ENCODE measurements at places on chromosomes 12 and 14. TPM values are rescaled to one million over a fixed set of nuclear protein-coding genes. Genes with fewer than 3 reads are reported as not detected.

CLEC4C gene
- not detected for total RNA-seq

LALBA gene
- not detected for total RNA-seq

TGM1 gene
- total RNA-seq: 0.21 TPM

SDS gene
- total RNA-seq: 0.66 TPM

PPP4R4 gene
- 3.0 TPM for total RNA-seq

DHH gene
- total RNA-seq: not detected

TMEM63C gene
- total RNA-seq: 2.1 TPM

WDR20 gene
- total RNA-seq: 16.5 TPM

LPCAT3 gene
- 16.9 TPM for total RNA-seq

HSPA2 gene
- 21.4 TPM for total RNA-seq

INF2 gene
- total RNA-seq: 78.6 TPM

IAPP gene
- not detected for total RNA-seq

SCN8A gene
- 3.9 TPM for total RNA-seq

AVPR1A gene
- not detected for total RNA-seq

KLHL33 gene
- total RNA-seq: not detected

TSPAN8 gene
- not detected for total RNA-seq

P2RX2 gene
- 0.15 TPM for total RNA-seq

DEPDC4 gene
- total RNA-seq: 2.9 TPM

CAMKK2 gene
- 11.0 TPM for total RNA-seq

ORAI1 gene
- total RNA-seq: 24.7 TPM

XPOT gene
- total RNA-seq: 118 TPM

All from H7 (cell line).